Central memory CD8-positive, alpha-beta T cell (primary cell): ENCODE measurements at places on chromosomes 1 and 21.

DNA sequence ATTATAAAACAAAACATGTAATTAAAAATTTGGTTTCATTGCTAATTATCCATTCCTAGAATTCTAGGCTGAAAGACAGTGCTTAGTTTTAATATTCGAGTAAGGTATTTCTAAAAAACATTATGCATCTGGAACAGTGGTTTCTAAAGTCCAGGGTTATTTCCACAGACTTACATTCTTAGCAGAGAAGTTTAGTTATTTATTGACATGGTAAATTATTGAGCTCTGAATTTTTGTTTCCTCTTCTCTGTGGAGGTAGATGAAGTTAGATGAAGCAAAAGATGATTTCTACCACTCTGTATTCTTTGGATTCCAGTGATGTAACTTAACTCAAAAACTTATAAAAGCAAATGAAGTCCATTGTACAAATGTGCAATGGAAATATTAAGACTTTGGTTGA, 709.4 kb downstream of the MRPL39 start:
- no peak for DNase-seq
- no peaks in the 10 kb centered on the region for H3K36me3 ChIP-seq
- no peak overlapping the region for H3K27ac ChIP-seq
- no peaks in the 10 kb centered on the region for H3K27me3 ChIP-seq

DNA sequence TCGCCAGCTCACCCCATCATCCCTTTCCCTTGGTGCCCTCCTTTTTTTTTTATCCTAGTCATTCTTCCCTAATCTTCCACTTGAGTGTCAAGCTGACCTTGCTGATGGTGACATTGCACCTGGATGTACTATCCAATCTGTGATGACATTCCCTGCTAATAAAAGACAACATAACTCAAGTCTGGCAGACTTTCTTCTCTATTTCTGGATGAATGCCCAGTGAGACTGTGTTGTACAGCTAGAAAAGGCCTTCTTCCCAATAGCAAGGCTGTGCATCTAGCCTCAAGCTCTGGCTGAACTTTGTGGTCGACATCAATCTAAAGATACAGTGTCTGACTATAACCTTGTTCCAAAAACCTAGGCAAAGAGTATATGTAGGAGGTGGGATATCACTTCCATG, 6.4 kb downstream of the IL24 start:
- peaks cover 58% of the 10 kb centered on the region for H3K4me1 ChIP-seq
- peak overlapping the region; percentile 74 for H3K27ac ChIP-seq
- H3K27me3 ChIP-seq, result no peaks in the 10 kb centered on the region
- DNase-seq, result no peak

GRCh38 chr1:39940980-39941871, 13.7 kb upstream of the MFSD2A start:
- no peaks in the 10 kb centered on the region for H3K27me3 ChIP-seq
- H3K36me3 ChIP-seq, result no peaks in the 10 kb centered on the region
- H3K27ac ChIP-seq, result no peak overlapping the region
- DNase-seq, result no peak
- H3K4me1 ChIP-seq, result peaks cover 5% of the 10 kb centered on the region
- H3K4me3 ChIP-seq, result no peak overlapping the region

DNA sequence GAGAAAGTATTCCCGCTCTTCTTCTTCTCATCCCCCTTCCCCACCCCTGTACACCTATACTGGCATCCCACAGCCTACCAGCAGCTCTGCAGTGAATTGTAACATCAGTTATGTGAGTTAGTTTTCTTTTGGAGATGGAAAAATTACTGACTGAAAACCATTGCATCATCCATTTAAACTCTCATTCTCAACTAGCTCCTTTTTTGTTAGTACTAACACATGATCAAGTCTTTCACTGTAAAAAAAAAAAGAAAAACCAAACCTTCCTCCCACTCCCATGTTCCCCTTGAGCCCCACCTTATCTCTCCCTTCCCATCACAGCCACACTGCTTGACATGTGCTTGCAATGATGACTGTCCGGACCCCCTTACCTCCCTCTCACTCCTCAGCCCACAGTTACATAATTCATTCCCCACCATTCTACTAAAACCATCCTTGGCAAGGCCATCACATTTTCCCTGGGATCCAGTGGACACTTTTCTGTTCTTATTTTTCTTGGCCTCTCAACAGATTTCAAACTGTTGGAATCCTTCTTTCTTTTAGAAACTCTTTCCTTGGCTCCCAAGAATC, 23.2 kb upstream of the RAVER2 start:
- H3K4me1 ChIP-seq, result no peaks in the 10 kb centered on the region
- no peak overlapping the region for H3K4me3 ChIP-seq
- peaks cover 85% of the 10 kb centered on the region for H3K27me3 ChIP-seq
- H3K36me3 ChIP-seq, result no peaks in the 10 kb centered on the region
- no peak for DNase-seq

- H3K27me3 ChIP-seq, result no peaks in the 10 kb centered on the region
- no peak overlapping the region for H3K4me3 ChIP-seq
- H3K27ac ChIP-seq, result no peak overlapping the region
- H3K4me1 ChIP-seq, result no peaks in the 10 kb centered on the region
- peaks cover 2% of the 10 kb centered on the region for H3K36me3 ChIP-seq
Measured at GRCh38 chr1:164912290-164912689, 353.3 kb downstream of the PBX1 start.

- H3K4me1 ChIP-seq, result peaks cover 30% of the 10 kb centered on the region
- DNase-seq, result peak; percentile 71
- H3K36me3 ChIP-seq, result peaks cover 52% of the 10 kb centered on the region
- H3K4me3 ChIP-seq, result peak within 1 kb of the TSS; percentile 89
- H3K27ac ChIP-seq, result peak within 1 kb of the TSS; percentile 98
Measured at GRCh38 chr1:23790696-23791515, at the start of gene LYPLA2. Gene LYPLA2, plus strand, starts transcription at chr1:23791145. Its CDS starts 1,538 bp downstream, at chr1:23792683.

DNA sequence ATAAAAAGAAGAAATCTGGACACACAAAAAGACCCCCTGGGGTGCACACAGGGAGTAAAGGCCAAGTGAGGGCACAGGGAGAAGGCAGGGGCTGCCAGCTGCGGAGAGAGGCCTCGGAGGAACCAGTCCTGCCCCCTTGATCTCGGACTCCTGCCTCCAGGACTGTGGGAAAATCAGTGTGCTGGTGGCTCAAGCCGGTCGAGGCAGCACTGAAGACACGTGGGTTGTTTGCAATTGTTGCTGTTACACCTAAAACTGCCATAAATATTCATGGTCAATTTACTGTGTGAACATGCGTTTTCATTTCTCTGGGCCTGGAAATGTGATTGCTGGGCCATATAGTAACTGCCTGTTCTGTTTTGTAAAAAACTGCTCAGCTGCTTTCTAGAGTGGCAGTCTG, 18.5 kb downstream of the IBA57 start:
- peaks cover 17% of the 10 kb centered on the region for H3K36me3 ChIP-seq
- H3K4me1 ChIP-seq, result peaks cover 35% of the 10 kb centered on the region
- DNase-seq, result no peak
- H3K27ac ChIP-seq, result no peak overlapping the region
- no peaks in the 10 kb centered on the region for H3K27me3 ChIP-seq
- no peak overlapping the region for H3K4me3 ChIP-seq

- DNase-seq, result no peak
- H3K27ac ChIP-seq, result no peak overlapping the region
- H3K36me3 ChIP-seq, result peaks cover 2% of the 10 kb centered on the region
- H3K27me3 ChIP-seq, result peaks cover 52% of the 10 kb centered on the region
- no peak overlapping the region for H3K4me3 ChIP-seq
Measured at GRCh38 chr1:247491328-247491727, 33.4 kb upstream of the OR2B11 start.

- no peaks in the 10 kb centered on the region for H3K36me3 ChIP-seq
- peaks cover 8% of the 10 kb centered on the region for H3K27me3 ChIP-seq
- H3K4me3 ChIP-seq, result no peak overlapping the region
- DNase-seq, result no peak
Measured at GRCh38 chr1:214438530-214438929, 112.9 kb downstream of the PTPN14 start.

- no peaks in the 10 kb centered on the region for H3K36me3 ChIP-seq
- H3K27ac ChIP-seq, result no peak overlapping the region
- H3K4me1 ChIP-seq, result no peaks in the 10 kb centered on the region
- no peak overlapping the region for H3K4me3 ChIP-seq
- no peak for DNase-seq
- H3K27me3 ChIP-seq, result peaks cover 13% of the 10 kb centered on the region
Measured at GRCh38 chr21:15549671-15550070, 180.1 kb upstream of the USP25 start.

- peaks cover 9% of the 10 kb centered on the region for H3K4me1 ChIP-seq
- DNase-seq, result no peak
- no peaks in the 10 kb centered on the region for H3K27me3 ChIP-seq
- no peak overlapping the region for H3K27ac ChIP-seq
- H3K36me3 ChIP-seq, result no peaks in the 10 kb centered on the region
- no peak overlapping the region for H3K4me3 ChIP-seq
Measured at GRCh38 chr1:187157115-187157514, 328.4 kb downstream of the PLA2G4A start.

- peaks cover 83% of the 10 kb centered on the region for H3K36me3 ChIP-seq
- H3K27me3 ChIP-seq, result no peaks in the 10 kb centered on the region
- H3K4me1 ChIP-seq, result no peaks in the 10 kb centered on the region
Measured at GRCh38 chr21:29064850-29065481, 8.5 kb downstream of the CCT8 start.

GRCh38 chr1:32622806-32623681, 27.3 kb downstream of the ZBTB8OS start:
- peak overlapping the region; percentile 56 for H3K27ac ChIP-seq
- peak overlapping the region; percentile 12 for H3K4me3 ChIP-seq
- H3K27me3 ChIP-seq, result no peaks in the 10 kb centered on the region
- H3K36me3 ChIP-seq, result peaks cover 14% of the 10 kb centered on the region
- no peak for DNase-seq

- H3K27me3 ChIP-seq, result no peaks in the 10 kb centered on the region
- no peak overlapping the region for H3K27ac ChIP-seq
- peaks cover 6% of the 10 kb centered on the region for H3K4me1 ChIP-seq
- no peak for DNase-seq
- peaks cover 4% of the 10 kb centered on the region for H3K36me3 ChIP-seq
Measured at GRCh38 chr1:51669272-51669671, 52.4 kb downstream of the OSBPL9 start.

DNA sequence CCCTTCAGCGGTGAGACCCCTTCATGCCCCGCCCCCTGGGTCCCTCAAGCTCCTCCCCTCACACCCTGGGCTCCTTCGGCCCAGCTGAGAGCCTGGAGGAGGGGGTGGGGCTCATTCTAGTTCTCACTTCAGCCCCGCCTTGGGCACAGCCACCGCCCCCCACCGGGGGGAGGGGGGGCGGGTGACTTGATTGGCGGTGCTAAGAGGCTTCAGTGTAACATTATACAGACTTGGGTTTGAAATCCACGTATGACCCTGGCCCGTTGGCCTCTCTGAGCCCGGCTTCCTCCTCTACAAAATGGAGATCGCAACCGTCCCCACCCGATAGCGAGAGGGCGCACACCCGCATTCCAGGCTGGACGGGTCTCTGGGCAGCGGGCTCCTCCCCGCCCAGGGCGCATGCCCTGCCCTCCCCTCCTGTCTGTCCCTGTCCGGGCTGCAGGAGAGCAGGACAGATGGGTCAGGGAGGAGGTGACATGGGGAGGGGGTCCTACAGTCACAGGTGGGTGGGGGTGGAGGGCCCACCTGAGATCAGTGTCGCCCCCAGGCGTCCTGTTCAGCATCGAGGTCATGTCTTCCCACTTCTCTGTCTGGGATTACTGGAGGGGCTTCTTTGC, 5.1 kb downstream of the CLCNKB start:
- DNase-seq, result no peak
- no peaks in the 10 kb centered on the region for H3K36me3 ChIP-seq
- H3K27ac ChIP-seq, result no peak overlapping the region
- H3K27me3 ChIP-seq, result peaks cover 64% of the 10 kb centered on the region
- peak overlapping the region; percentile 18 for H3K4me3 ChIP-seq

DNA sequence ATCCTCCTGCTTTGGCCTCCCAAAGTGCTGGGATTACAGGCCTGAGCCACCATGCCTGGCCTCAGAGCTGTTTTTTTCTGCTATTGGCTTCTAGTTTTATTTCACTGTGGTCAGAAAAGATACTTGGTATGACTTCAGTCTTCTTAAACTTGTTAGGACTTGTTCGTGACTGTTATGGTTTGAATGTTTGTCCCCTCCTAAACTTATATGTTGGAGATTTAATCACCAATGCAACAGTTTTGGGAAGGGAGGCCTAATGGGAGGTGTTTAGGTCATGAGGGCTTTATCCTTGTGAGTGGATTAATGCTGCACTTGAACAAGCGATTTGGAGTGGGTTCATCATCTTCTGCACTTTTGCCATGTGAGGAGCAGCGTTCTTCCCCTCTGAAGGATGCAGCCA, 24.5 kb upstream of the SOD1 start:
- H3K27me3 ChIP-seq, result no peaks in the 10 kb centered on the region
- DNase-seq, result no peak
- H3K4me1 ChIP-seq, result no peaks in the 10 kb centered on the region

DNA sequence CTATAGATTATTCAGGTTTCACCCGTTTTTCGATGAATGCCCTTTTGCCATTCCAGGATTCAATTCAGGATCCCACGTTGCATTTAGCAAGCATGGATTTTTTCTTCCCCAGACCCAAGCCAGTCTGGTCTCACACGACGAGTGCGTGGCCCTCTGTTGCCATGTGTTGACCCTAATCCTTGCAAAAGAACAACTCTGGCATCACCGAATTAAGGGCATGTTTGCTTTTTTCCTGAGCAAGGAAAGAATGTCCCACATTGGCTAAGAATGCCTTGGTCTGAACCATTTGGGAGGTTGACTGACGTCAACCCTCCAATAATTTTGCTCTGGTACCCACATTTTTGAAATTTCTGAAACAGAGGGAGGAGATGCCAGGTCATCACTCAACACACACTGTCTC, 153.0 kb upstream of the WNT4 start:
- no peak overlapping the region for H3K27ac ChIP-seq
- peaks cover 89% of the 10 kb centered on the region for H3K27me3 ChIP-seq
- no peaks in the 10 kb centered on the region for H3K36me3 ChIP-seq
- no peak overlapping the region for H3K4me3 ChIP-seq
- no peaks in the 10 kb centered on the region for H3K4me1 ChIP-seq
- no peak for DNase-seq

- peaks cover 55% of the 10 kb centered on the region for H3K27me3 ChIP-seq
- H3K4me3 ChIP-seq, result peak overlapping the region; percentile 56
- H3K36me3 ChIP-seq, result no peaks in the 10 kb centered on the region
- no peak overlapping the region for H3K27ac ChIP-seq
- no peak for DNase-seq
Measured at GRCh38 chr1:180911640-180912191, 981 bp upstream of the KIAA1614 start.

DNA sequence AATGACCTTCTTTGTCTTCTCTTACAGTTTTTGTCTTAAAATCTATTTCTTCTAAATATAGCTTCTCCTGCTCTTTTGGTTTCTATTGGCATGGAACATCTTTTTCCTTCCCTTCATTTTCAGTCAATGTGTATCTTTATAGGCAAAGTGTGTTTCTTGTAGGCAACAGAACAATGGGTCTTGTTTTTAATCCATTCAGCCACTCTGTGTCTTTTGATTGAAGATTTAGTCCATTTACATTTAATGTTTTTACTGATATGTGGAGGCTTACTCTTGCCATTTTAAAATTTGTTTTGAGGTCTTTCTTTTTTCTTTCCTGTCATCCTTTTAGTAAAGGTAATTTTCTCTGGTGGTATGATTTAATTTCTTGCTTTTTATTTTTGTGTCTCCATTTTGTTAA, 271.2 kb upstream of the ZP4 start:
- H3K27ac ChIP-seq, result no peak overlapping the region
- no peaks in the 10 kb centered on the region for H3K27me3 ChIP-seq
- H3K4me1 ChIP-seq, result no peaks in the 10 kb centered on the region
- H3K36me3 ChIP-seq, result no peaks in the 10 kb centered on the region
- no peak for DNase-seq
- no peak overlapping the region for H3K4me3 ChIP-seq

- no peaks in the 10 kb centered on the region for H3K4me1 ChIP-seq
- no peak for DNase-seq
- H3K4me3 ChIP-seq, result no peak overlapping the region
- H3K27ac ChIP-seq, result no peak overlapping the region
- H3K36me3 ChIP-seq, result no peaks in the 10 kb centered on the region
Measured at GRCh38 chr21:30209601-30210000, 6.3 kb downstream of the CLDN8 start.
